ENCODE measurements at places on chromosomes 2 and 18.

DNA sequence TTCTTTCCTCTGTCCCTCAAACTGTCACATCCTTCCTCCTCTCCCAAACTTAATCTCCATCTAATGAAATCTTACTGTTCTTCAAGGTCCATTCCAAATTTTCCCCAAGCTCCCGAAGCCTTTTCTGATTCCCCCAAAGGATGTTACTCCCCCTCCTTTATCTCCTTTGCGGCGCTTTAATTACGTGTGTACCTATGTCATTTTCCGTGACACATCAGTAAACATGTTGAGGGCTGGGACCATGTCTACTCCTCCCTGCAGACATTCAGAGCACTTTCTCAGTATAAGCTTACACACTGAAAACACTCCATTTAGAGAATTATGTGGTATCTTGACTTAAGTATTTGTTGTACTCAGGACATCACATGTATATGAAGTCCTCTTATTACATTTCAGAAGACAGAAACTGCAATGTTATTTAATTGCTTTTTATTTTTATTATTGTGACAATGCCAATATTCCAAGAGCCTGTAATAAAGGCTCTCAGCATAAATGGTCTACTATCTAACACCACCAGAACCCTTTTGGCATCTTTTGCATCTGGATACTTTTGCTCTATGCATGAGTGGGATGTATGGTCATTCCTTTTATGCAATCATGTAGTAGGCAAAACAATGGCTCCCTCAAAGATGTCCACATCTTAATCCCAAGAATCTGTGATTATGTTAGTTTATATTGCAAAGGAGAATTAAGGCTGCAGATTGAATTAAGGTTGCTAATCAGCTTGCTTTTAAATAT is 1.8 kb downstream of the NMI start:
- DNase-seq, result no peak

DNA sequence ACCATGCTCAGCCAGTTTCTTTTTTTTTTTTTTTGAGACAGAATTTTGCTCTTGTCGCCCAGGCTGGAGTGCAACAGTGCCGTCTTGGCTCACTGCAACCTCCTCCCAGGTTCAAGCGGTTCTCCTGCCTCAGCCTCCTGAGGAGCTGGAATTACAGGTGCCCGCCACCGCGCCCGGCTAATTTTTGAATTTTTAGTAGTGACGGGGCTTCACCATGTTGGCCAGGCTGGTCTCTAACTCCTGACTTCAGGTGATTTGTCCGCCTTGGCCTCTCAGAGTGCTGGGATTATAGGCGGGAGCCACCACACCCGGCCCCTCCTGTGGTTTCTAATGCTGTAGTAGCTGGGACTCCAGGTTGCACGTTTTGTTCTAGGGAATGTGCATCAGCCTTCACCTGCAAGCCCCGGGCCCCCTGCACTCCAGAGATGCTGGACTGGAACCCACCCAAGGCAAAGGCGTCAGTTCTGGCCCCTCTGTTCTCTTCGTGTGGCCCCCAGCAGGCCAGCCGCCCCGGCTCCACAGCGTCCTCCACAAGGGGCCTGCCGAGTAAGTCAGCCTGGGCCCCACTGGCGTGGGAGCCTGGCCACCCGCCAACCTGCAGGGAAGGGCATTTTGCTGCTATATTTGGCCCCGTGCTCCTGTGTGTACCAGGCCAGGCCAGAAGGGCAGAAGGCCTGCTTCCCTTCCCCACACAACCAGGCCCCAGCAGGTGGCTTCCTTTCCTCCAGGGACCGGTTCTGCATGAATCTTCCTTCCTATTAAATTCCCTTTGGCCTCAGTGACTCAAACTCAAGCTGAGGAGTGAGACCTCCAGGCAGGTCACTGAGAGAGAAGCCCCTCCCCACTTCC is 25.7 kb upstream of the B3GNT7 start:
- DNase-seq, result no peak

- DNase-seq, result no peak
Observed at GRCh38 chr18:76456018-76456750, 38.9 kb downstream of the ZNF516 start.

GRCh38 chr18:3230401-3231334 is 10.9 kb upstream of the MYOM1 start:
- no peak for DNase-seq

GRCh38 chr2:74255660-74256213 is 57.3 kb downstream of the MTHFD2 start:
- no peak for DNase-seq

- DNase-seq, result no peak
Observed at GRCh38 chr2:216159144-216159543, 50.0 kb downstream of the XRCC5 start.

- DNase-seq, result no peak
Observed at GRCh38 chr2:204722207-204722606, 176.9 kb downstream of the PARD3B start.

DNA sequence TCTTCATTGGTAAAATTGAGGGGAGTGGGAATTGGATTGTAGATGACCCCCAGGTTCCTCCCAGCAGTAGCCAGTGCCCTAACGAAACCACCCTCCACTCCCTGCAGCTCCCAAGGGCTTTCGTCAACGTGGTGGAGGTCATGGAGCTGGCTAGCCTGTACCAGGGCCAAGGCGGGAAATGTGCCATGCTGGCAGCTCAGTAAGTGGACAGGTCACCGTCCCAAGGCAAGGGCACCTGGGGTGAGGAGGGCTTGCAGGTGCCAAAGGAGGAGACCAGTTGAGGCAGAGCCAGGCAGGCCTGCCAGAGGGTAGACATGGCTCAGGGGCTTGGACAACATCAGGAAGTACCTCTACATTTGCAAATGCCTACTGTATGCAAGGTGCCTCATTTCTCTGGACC is 122.6 kb upstream of the PPP1CB start:
- DNase-seq, result no peak

DNA sequence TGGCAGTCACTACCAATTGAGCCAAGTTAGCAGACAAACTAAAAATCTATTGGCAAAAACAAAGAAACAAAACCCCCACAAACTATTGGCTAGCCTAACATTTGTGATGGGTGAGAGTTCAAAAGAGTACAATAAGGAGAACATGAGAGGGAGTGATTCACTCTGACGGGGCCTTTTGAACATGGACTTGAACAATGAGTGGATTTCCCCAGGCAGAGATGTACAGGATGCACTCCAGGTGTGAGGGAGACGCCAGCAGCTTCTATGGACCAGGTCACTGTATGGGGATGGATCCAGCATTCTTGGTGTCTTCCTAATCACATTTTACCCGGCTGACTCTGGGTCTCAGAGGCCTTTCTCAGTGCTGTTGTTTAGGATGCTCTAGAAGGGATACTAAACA is 167.5 kb upstream of the SMAD2 start:
- no peak for DNase-seq

DNA sequence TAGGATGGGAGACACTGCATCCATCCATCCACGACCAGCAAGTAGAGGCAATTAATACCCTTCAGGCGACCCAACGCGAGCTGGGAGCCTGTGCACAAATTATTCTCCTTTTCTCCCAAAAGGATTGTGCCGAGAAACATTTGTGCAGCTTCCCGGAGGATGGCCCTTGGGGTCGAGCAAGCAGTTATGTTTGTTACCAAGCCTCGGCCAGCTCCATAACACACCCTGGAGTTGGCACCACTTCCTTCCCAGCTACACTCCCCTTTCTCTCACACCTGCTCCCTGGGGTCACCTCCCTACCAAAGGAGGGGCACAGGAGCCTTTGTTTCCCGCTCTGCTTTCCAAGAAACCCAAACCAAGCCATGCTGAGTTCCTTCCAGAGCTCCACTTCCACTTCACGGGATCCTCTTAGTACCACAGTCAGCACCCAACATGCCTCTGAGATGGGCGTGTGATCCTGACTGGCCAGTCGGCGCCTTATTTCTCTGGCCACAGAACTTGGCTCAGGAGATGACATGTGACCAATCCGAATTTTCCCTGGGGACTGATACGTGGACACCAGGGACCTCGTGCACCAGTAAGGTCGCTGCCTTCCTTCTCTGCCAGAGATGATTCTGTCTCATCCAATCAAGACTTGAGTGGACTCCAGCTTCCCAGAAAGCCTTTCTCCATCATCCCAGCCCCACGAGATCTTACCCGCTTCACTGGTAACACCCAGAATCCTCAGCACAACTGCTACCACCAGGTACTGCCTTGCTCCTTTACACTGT is 28.5 kb downstream of the GPR55 start:
- no peak for DNase-seq

DNA sequence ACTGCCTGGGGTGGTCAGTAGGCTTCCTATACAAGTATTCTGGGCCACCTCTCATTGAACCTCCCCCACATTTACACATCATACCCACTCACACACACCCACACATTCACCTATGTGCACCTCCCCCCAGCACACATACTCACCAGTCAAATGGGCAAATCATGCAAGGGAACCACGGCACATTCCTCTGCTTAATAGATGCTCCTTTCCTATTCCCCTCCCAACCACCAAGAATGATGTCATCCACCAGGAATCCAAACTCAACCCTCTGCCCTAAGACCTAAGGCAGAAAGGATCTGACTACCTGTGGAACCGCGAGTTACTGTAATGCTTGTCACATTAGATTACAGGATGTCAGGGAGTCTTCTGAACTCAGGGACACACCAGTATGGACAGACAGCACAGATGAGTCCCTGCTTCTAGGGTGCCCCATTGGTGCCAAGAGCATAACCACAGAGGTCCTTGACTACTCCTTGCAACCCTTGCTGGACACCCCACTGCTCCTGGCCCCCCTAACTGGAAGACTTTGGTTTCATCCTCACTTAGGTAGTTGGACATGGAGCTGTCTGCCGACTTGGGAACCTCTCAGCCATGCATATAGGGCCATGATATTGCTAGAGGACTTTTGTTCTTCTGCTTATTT is 21.5 kb upstream of the CAB39 start:
- DNase-seq, result peak; percentile 71

GRCh38 chr18:37012452-37012851 is 183.5 kb downstream of the KIAA1328 start:
- DNase-seq, result no peak

DNA sequence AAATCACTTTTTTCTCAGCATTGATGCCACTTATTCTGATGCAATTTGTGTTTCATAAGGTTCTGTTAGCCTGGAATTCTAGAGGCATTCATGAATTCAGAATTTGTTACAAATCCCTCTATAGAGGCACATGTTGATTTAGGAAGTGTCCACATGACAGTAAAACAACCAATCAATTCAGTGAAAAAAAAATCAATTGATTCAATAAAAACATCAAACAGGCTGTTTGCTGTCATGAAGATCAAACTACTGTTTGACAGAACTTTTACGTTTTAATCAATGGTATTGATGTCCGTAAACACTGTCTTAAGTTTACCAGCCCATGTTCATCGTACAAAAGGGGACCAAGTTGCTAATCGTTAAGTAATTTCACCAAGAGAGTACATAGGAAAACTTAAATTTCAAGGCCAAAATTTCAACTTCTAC is 261.5 kb downstream of the FIGN start:
- DNase-seq, result no peak

DNA sequence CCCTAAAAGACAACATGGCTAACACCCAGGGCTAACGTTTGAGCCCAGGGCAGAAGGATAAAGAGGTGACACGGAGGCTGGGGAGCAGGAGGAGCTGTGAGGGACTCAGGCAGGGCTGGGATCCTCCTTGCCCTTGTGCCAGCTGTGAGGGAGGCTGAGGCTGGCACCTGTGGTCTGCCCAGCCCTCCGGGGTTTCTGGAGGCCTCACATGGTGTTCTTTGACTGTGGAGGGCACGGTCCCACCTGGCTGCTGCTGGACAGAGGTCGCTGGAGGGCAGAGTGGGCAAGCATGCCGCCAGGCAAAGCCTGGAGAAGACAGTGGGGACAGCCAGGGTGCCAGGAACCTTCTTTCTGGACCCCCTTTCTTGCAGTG is 26.8 kb upstream of the CNNM3 start:
- no peak for DNase-seq

- DNase-seq, result no peak
Observed at GRCh38 chr18:44536046-44536445, 144.6 kb upstream of the SETBP1 start.

DNA sequence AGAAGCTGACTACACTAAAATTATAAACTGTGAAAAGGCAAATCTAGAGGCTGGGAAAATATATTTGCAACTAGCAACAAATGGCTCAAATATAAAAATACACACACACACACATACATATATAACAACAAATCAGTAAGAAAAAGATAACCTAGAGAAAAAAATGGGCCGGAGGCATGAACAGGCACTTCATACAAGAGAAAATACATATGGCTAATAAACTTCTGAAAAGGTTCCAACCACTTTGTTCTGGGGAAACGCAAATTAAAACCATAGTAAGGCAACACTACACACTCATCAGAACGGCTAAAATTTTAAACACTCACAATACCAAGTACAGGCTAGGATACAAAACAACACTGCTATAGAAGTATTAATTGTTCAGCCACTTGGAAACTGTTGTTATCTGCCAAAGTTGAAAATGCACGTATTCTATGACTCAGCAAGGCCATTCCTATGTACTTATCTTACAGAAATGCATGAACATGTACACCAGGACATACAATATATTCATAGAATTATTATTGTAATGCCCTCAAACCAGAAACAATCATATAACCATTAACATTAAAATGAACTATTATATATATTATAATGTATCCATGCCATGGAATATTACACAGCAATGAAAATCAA is 15.6 kb downstream of the WDSUB1 start:
- no peak for DNase-seq

DNA sequence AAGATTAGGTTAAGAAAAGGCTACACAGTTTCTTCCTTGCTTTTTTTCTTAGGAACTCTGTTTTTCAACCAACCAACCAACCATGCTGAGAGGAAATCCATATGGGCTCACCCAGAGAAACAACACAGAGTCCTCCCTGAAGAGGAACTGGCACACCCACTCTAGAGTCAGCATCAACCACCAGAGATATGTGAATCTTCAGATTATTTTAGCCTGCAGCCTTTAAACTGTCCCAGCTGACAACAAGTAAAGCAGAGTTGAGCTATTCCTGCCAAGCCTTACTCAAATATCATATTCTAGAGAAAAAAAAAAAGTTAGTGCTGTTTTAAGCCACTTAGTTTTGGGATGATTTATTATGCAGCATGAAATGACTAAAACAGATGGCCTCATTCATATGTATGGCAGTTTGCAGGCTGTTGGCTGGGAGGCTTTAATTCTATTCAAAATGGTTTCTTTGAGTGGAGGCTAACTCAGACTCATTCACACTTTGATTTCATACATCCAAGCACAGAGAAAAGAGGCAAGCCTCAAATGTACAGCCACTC is 1637.7 kb upstream of the LRRTM1 start:
- no peak for DNase-seq

All from HTR-8/SVneo (cell line).